ENCODE measurements at places on chromosomes 5 and 9.

- no peak for DNase-seq
Measured at GRCh38 chr5:122921826-122922225, 76.4 kb downstream of the SNX24 start.

DNA sequence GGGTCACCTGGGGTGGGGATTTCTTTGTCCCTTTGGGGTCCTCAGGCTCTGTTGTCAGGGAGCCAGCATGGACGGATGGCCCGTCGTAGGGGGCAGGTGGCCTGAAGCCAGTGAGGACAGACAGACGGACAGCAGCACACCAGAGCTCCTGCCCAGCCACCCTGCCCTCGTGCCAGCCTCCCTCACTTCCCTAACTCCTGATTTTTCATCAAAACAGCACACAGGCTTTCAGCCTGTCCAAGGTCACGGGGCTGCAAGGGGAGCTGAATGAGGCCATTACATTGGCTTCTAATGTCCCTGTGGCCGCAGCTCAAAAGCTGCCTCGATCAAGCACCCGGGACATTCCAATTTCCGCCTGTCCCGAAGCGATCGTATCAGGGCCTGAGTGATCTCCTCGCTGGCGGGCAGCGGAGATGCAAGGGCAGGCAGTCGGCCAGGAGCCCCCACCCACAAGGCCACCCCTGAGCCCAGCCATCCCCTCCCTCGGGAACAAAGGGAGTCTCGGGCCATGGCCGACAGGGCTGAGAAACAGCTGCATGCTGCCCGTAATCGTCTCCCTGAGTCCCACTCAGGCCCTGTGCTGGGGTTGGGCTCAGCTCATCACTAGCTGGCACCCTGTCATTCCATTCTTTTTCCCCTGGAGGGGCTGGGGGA is 50.5 kb upstream of the RNU6ATAC start:
- no peak for DNase-seq

- DNase-seq, result no peak
Measured at GRCh38 chr5:77008413-77008812, 21.8 kb upstream of the AGGF1 start.

GRCh38 chr5:154276261-154276972 is 85.9 kb downstream of the GALNT10 start:
- no peak for DNase-seq

DNA sequence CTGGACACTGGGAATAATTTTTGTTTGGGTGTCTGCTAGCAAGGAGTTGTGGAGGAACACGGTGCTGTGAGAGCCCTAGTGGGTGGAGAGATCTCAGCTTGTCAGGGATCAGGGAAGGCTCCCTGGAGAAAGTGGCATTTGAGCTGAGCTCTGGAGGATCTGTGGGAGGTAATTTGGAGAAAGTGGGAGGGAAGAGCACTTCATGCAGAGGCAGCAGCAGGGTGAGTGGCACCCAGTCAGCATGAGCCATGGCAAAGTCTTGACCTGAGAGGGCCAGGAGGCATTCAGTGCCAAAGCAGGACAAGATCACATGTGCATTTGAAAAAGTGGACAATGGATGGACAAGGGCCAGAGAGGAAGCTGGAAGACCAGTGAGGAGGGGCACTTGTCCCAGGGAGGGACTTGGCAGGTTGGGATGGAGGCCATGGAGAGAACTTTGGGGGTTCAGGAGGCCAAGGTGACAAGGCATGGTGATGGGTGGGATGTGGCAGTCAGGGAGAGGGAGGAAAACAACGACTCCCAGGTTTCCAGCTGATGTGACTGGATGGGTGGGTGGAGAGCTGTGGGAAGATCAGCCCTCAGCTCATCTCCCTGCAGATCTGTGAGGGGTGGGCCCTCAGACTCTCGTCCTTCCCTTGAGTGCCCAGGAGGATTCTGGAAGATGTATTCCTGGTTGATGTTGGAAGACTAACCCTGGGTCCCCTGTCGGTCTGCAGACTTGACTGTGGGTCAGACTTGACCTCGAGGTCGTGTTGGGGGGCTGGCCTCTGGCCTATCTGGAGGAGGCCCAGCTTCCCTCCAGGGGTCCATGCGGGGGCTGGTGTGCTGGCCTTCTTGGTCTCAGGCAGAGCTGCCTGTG is 68.9 kb upstream of the PITX1 start:
- DNase-seq, result no peak

DNA sequence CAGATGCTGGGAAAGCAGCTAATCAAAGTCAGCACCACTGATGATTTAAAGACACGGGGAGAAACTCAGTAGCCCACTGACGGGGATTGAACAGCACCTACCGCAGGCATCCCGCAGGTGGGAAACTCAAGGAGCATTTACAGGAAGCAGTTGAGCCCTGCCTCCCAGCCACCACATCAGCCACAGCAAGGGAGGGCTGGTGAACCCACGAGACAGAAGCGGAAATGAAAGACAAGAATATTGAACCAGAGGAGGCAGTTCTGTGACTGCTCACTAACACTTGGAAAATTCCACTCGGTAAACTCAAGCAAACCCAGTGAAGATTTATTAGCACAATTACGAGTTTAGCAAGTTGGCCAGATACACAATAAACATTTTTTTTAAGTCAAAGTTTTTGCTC is 10.6 kb upstream of the FAM163B start:
- DNase-seq, result peak; percentile 23

DNA sequence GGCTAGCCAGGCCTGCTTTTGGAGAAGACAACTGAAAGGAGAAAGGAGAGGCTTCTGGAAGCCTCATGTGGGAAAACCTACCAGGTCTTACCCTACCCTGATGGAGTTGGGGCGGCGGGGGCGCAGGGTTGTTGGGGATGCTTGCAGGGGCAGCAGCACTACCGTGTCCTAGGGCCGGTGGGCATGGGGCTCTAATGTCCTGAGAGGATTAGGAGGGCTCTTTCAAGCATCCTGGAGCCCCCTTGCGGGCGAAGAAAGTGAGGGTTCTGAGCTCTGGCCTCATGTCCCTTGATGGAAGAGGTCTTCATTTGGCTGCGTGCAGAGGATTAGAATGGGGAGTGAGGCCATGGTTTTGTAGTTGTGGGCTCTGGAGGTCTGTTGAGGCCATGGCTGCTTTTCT is 86.9 kb upstream of the PITX1 start:
- DNase-seq, result no peak

DNA sequence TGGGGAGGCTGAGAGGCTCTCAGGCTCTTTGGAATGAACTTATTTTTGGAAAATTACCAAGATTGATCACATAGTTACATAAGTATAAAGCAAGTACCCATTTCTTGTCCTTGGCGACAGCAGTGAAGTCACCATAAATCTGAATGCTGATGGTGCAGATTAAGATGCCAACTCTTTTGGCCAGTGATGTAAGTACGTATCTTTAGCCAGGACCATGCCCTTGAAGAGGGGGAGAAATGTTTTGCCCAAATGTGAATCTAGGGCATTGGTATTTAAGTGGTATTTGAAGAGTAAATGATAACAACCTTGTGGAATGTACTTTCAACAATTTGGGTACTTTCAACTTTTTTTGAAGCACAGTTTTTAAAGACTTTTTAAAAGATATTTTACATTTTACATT is 68.2 kb upstream of the RAD23B start:
- DNase-seq, result no peak

GRCh38 chr5:77139001-77139400 is 51.9 kb upstream of the ZBED3 start:
- DNase-seq, result no peak

GRCh38 chr9:504921-505740 is 290.5 kb downstream of the DOCK8 start:
- DNase-seq, result no peak

DNA sequence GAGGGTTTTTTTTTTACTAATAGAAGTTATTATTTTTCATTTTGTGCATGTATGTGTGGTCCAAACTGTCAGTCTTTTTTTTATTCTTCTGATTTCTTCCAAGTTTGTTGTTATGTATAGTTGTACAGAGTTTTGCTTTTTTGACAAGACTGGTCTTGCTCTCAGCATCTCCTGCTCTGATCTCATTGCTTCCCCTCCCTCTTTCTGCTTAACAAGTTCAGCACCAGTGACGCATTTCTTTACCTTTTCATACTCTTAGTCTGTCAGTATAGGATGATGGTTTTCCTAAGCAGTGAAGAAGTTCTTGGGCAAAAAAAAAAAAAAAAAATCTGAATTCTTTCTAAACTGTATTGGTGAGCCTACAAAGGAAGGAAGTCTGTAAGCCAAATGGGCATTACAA is 135.1 kb downstream of the CD180 start:
- no peak for DNase-seq

- DNase-seq, result no peak
Measured at GRCh38 chr9:82443312-82443711, 454.7 kb downstream of the SPATA31D1 start.

DNA sequence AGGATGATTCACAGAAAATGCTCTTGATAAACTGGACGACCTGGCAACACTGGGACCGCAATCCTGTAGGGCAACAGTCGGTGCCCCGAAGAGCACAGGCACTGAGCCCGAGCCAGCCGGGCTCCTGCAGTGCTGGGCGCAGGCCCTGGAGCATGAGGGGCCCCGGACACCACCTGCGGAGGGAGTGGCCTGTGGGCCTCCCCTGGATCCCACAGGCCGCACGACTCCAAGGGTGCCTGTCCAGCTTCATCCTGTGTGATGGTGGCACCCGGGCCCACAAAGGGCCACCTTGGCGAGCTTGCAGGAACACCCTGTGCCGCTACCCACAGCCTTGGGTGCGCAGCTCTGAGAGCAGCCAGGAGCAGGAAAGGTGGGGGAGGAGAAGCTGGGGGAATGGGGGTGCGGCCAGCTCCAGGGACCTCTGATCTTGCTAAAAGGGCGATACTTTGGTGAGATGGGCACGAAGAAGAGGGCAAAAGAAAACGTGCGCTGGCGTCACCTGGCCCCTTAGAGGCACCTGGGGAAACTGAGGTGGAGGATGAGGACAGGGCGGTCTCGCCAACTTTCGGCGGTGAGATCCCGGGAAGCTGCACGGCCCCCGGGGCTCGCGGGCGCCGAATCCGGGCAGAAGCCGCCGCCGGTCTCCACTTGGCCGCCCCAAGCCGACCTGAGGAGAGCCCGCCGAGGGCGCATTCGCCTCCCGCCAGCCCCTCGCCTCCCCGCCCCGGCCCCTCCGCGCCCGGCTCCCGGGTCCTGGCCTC is 722 bp downstream of the TBC1D9B start:
- no peak for DNase-seq

DNA sequence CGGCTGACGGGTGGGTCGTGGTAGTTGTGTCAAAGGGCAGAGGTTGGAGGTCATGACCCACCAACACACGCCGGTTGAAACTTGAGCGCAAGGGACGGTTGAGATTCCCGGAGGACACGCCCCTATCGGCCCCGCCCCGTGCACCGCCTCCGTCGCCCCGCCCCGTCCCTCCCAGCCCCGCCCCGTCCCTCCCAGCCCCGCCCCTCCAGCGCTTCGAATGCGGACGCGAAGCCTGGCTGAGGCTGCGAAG is 226 bp upstream of the RANBP17 start:
- DNase-seq, result no peak

DNA sequence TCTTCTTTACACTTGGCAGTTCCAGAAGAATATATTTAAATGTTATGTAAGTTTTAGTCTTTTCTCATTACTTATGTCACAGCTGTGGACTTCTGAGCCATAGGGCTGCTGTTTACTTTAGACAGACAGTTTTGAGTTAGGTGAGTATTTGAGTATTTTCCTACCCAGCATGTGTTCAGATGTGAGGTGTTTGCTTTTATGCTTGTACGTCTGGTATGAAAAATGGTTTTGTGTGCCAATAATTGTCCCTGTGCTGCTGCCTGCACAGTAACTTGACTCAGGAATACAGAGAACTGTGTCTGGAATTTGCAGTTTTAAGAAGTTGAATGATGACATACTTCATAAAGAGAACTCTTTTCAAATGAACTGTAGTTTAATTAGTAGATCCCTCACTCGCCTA is 20.8 kb downstream of the MEGF10 start:
- DNase-seq, result no peak

DNA sequence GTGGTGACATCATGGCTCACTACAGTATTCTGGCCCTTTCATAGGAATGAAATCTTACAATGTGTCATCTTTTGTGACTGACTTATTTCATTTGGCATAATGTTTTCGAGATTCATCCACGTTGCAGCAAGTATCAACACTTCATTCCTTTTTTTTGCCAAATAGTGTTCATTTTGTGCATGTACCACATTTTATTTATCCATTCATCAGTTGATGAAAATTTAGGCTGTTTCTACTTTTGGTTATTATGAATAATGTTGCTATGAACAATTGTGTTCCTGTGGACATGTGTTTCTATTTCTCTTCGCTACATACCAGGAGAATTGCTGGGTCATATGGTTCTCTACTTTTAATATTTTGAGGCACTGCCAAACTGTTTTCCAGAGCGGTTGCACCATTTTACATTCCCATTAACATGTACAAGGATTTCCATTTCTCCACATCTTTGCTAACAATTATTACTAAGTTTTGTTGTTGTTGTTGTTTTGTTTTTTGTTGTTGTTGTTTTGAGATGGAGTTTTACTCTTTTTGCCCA is 43.5 kb downstream of the RMI1 start:
- DNase-seq, result no peak

DNA sequence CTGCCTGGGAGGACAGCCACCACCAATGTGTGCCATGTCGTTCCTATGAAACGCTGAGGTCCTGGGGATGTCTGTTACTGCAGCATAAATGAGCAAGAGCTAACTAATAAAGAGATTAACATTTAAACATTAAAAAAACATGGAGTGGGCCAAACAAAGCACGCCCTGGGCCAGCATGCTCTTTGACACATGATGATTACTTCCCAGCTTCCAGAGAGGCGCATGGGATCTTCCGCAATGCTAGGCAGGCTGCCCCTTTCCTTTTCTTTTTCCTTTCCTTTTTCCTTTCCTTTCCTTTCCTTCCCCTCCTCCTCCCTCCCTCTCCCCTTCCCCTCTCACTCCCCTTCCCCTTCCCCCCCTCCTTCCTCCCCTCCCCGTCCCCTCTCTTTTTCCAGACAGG is 10.6 kb upstream of the TENT4A start:
- no peak for DNase-seq

DNA sequence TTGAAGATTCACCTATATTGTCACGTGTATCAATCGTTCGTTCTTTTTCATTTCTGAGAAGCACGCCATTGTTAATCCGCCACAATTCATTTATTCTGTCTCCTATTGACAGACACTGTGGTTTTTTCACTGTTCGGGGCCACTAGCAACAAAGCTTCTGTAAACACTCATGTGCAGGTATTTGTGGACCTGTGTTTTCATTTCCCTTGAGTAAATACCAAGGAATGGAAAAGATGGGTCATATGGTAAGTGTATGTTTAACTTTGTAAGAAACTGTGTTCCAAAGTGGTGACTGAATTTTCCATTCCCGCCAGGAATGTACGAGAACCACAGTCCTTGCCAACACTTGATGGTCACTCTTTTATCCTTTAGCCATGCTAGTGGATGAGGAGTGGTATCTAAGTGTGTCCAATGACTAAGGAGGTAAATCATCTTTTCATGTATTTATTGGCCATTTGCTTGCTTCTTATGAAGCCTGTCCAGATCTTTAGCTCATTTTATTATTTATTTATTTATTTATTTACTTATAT is 10.7 kb downstream of the ABO start:
- no peak for DNase-seq

- no peak for DNase-seq
Measured at GRCh38 chr5:118551031-118551430, 437.3 kb downstream of the DTWD2 start.

- no peak for DNase-seq
Measured at GRCh38 chr9:126532019-126532462, 81.7 kb upstream of the LMX1B start.
